ENCODE measurements at places on chromosomes 1 and 21.

GRCh38 chr1:200310824-200311223 lies 99.0 kb downstream of the ZNF281 start:
- DNase-seq: no peak

- peak; percentile 73 for DNase-seq
Observed at GRCh38 chr1:33633019-33633801, 160.8 kb downstream of the ZSCAN20 start.

DNA sequence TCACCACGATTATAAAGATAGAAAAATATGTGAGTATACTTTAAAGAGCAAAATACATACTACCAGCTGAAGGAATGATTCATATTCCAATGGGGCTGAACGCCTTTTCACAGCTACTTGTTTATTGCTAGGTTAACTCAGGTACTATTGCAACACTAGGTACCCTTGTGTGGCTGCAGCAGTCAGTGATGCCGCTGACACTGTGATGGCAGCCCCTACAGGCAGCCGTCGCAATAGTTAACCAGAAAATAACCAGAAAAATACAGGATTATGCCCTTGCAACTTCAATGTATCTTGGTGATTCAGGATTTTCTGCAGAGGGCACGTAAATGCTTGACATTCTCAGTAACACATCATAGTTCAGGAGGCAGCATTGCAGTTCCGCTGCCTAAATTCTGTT lies 1.6 kb upstream of the MARK1 start:
- no peak for DNase-seq

GRCh38 chr1:209577346-209577745 lies 6.2 kb upstream of the CAMK1G start:
- no peak for DNase-seq

GRCh38 chr21:28971171-28971570 lies 21.5 kb downstream of the LTN1 start:
- no peak for DNase-seq

DNA sequence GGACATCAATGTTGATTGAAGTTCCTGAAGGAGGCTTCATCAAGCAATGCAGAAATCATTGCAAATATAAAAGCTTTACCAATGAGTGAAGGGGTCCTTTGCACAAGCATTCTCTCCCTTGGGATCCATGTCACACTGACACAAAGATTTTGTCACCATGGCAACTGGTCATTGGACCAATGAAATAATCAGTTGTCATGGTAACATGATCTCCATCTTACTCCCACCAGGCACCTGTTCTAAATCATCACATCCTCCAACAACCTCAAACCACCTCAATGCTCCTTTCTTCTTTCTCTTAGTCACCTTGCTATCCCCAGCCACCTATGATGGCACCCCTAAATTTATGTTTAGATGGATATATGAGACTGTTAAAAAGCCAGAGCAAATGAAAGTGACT lies 13.5 kb upstream of the FOXJ3 start:
- DNase-seq: no peak

- DNase-seq: no peak
Observed at GRCh38 chr1:113207019-113207418, 134.0 kb downstream of the LRIG2 start.

GRCh38 chr1:19058476-19058797 lies 102.0 kb upstream of the IFFO2 start:
- no peak for DNase-seq

DNA sequence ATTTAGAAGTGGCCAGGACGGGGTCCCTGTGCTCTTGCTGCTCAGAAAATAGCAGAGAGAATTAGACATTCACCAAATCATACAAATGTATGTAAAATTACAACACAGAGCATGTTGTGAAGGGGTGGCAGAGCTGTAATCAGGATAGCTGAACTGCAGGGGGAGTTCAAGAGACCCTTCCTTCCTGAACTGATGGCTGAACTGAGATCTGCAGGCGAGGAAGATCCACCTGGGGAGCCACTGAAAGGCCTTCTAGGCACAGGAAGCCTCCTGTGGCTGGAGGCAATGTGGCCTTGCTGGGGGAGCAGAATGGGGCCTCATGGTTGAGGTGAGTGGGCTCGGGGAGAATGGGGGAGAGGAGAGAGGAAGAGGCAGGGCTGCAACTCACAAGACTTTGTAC lies 216.5 kb downstream of the PRDM2 start:
- no peak for DNase-seq

DNA sequence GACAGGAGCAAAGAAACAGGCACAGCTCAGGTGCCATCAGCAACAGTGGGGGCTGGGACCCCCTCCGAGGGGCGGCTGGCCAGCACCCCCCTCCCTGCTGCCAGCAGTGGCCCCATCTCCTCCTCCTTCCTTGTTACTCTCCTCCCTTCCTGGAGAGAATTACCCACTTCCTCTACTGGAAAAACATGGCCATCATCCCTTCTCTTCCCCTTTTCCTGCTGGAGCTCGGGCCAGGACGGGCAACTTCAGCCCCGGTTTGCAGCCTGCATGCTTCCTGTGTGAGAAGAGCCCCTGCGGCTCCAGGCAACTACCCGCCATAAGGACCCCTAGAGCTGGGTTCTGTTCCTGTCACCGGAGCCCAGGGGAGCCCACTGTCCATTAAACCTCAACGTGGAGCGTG lies 17.6 kb downstream of the MEGF6 start:
- no peak for DNase-seq

DNA sequence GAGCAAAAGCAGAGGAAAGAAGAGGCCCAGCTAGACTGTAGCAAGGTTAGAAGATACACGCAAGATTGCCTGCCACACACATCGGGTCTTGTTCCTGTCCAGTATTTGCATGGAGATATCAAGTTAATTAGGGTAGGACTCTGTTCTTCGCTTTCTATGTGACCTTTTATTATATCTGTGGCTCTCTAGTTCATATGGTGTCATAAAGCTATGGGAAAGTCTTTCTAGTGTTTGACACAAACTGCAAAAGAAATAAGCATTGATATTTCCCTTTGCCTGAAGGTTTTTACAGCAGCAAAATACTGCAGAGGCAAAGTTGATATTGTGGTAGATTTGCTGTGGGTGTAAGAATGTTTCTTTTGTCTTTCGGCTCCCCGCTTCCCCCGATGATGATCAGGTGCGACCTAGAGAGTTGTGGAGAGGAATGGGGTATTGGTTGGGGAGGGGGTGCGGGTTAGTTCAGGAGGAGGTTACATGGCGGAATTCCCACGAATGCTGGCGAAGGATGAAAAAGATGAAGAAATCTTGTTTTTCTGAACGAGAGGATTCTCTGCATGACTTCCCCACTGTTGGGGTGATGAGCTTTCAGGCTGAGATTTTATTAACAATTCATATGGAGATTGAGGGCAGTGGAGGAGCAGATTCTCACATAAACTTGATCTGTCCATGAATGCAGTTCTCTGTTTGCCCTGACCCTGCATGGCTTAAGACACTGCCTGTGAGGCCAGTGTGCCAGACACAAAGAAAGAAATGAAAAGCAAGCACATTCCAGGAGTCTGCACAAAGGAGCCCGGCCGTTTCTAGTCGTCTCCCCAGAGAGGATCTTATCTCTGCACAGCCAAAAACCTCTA lies 550.2 kb downstream of the USP25 start:
- DNase-seq: no peak

- no peak for DNase-seq
Observed at GRCh38 chr1:89611721-89612120, 21.2 kb upstream of the LRRC8C start.

GRCh38 chr1:169348383-169349036 lies 19.1 kb downstream of the NME7 start:
- DNase-seq: no peak

DNA sequence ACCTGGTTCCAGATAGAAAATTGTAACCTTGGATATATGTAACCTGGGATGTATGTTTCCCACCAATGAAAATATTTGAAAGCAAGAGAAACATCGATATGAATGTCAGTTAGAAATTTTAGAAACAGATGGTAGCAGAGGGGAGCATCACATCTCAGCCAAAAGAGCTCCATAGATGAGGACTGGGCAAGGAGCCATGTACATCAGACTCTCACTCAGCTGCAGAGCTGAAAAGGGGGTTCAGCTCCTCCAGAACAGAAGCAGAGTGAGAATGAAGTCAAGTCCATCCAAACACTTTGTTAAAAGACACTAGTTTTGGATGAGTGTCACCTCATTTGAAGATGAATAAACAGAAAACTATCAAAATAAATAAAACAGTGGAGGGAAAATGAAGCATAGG lies 202.4 kb downstream of the HMCN1 start:
- DNase-seq: no peak

- no peak for DNase-seq
Observed at GRCh38 chr21:37534431-37534830, 167.9 kb downstream of the DYRK1A start.

- DNase-seq: no peak
Observed at GRCh38 chr21:28337315-28337714, 655.4 kb downstream of the LTN1 start.

DNA sequence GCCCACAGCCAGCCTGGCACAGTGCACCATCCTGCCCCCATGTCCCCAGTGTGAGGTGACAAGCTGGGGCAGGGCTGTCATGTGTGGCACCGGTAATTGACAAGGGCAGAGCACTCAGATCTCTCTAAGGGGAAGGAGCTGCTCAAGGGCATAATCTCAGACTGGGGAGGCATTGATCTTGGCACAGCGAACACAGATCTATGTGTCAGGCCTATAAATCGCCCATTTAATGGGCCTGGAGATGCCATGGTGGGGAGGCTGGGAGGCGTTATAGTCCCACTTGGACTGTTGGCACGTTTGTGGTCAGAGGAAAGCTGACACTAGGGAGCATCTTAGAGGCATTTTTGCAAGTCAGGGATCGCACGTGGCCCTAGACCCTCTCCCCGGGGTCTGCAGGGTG lies 594.1 kb downstream of the PTPRU start:
- DNase-seq: no peak

GRCh38 chr1:200904772-200905171 lies 10.1 kb downstream of the INAVA start:
- no peak for DNase-seq

DNA sequence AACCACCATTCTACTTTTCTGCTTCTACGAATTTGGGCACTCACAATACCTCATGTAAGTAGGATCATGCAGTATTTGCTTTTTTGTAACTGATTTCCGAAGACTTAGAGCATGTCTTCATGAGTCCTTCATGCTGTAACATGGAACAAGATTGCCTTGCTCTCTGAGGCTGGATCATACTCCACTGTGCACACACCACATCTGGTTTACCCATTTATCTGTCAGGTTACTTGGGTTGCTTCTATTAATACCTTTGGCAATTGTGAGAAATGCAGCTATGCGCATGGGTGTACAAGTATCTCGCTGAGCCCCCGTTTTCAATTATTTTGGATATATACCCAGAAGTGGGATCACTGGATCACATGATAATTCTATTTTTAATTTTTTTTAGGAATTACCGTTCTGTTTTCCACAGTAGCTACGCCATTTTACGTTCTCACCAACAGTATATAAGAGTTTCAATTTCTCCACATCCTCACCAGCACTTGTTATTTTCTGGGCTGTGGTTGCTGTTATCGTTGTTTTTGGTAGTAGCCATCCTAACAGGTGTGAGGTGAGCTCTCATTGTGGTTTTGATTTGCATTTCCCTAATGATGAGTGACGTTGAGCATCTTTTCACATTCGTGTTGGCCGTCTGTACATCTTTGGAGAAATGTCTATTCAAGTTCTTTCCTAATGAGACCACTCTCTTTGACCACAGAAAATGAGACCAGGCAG lies 10.7 kb upstream of the SLC2A5 start:
- no peak for DNase-seq

GRCh38 chr1:67696708-67697107 lies 11.7 kb downstream of the GADD45A start:
- DNase-seq: no peak

- no peak for DNase-seq
Observed at GRCh38 chr1:59767119-59767518, 47.6 kb upstream of the HOOK1 start.

- DNase-seq: no peak
Observed at GRCh38 chr1:40395190-40396175, 22.0 kb downstream of the SMAP2 start.

DNA sequence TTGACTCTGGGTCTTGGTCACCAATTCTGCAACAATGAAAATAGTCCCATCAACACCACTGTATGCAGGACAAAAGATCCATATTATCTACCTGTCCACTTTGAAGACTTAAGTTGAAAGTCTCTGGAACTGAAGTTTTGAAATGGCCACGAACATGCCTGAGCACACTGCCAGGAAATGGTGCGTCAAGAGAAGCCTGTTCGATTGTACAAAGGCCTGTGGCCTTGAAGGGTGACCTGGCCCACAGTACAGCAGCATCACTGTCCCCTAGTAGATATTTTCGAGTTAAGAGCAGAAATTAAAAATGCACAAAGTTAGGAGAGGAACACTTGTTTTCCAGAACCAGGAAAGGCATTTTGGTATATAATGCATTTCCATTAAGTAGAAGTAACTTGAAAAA lies 78.5 kb downstream of the BACH1 start:
- no peak for DNase-seq

DNA sequence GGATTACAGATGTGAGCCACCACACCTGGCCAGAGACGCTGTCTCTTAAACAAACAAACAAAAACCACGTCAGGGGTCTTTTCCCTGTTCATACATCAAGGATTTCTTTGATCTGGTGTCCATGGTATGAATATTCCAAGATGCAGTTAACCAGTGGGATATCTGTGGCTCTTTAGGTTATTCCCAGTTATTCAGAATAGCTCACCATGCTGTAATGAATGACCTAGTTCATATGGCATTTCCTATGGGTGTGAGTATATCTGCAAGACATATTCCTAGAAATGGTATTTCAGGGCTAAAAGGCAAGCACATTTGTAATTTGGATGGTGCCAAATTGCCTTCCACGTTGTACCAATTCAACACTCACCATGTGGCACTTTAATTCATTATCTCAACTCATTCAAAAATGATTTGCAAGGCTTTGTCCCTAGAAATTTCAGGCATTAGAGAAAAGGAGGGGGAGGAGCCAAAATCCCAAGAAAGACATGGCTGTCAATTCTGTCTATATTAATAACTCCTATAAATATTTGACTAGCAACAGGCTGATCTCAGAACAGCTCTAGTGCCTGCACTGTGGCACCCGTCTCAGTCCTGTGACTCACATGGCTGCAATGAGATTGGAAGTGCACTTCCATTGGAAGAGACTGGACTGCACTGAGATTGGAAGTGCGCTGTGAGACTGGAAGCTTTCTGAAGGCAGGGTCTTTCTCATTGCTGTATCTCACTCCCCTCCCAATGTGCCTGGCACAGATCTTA lies 6.0 kb upstream of the STMN1 start:
- DNase-seq: no peak

DNA sequence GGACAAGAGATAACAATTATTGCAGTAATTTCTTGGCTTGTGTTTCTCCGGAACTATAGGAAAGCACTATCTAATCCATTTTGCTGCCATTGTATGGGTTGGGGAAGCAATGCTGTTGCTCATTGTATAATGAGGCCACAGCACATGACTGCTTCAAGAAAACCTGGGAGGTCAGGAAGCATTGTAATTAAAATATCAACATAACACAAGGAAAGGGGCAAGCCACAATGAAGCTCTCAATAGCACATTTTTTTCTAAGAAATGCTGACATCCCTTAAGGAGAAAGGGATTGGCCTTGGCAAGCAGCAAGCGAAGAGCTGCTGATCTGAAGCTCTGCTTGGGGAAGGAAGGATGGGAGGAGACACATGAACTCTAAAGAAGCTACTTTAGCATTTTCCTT lies 44.0 kb downstream of the PLPP3 start:
- no peak for DNase-seq

GRCh38 chr1:77516106-77516505 lies 166.4 kb downstream of the ZZZ3 start:
- DNase-seq: no peak

GRCh38 chr1:157833145-157833544 lies 8.5 kb downstream of the CD5L start:
- no peak for DNase-seq

- no peak for DNase-seq
Observed at GRCh38 chr1:225409051-225409450, 18.8 kb downstream of the LBR start.

- DNase-seq: no peak
Observed at GRCh38 chr1:177772386-177772960, 197.4 kb downstream of the SEC16B start.
